ENCODE measurements at places on chromosomes 16 and 17.

GRCh38 chr17:8925808-8926207 lies 39.7 kb downstream of the PIK3R5 start:
- DNase-seq, result no peak

GRCh38 chr16:67248401-67249177 lies at the start of gene SLC9A5:
Gene SLC9A5, plus strand, starts transcription at chr16:67248979. Its CDS starts 36 bp downstream, at chr16:67249015.
- no peak for DNase-seq

DNA sequence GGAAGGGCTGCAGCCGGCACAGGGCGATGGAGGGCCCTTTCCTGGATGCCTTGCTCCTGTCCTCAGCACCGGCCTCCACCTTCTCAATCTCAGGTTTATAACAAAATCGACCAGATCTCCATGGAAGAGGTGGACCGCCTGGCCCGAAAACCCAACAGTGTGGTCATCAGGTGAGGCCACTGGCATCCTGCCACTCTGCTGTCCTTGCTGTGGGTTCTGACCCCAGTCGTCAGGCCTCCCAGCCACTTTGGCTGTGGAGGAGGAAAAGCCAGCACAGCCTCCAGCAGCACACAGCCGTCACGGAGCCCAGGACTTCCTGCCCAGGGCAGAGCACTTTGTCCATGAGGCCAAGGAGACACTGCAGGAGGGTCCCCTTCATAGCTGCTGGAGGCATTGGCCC lies 6.7 kb upstream of the MYO15A start:
- no peak for DNase-seq

DNA sequence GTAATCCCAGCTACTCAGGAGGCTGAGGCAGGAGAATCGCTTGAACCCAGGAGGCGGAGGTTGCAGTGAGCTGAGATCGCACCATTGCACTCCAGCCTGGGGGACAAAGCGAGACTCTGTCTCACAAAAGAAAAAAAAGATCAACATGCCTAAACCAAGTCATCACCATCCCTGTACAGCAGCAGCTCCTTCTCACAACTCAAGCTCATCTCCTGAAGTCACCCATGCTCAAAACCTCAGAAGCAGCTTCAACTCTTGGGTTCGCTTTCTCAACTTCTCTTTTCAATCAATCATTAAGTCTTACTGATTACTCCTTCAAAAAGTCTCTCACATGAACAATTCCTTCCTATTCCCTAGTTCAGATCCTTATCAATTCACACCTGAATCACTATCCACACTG lies 31.3 kb downstream of the PHLPP2 start:
- no peak for DNase-seq

GRCh38 chr17:34413443-34414119 lies 50.5 kb upstream of the CCL1 start:
- no peak for DNase-seq

All from muscle of arm (tissue), 14 donors.